Fibroblast of skin of back (primary cell): ENCODE measurements at places on chromosomes 6 and 20.

- peak; percentile 40 for DNase-seq
Observed at GRCh38 chr6:40948570-40948969, 90.5 kb downstream of the UNC5CL start.

DNA sequence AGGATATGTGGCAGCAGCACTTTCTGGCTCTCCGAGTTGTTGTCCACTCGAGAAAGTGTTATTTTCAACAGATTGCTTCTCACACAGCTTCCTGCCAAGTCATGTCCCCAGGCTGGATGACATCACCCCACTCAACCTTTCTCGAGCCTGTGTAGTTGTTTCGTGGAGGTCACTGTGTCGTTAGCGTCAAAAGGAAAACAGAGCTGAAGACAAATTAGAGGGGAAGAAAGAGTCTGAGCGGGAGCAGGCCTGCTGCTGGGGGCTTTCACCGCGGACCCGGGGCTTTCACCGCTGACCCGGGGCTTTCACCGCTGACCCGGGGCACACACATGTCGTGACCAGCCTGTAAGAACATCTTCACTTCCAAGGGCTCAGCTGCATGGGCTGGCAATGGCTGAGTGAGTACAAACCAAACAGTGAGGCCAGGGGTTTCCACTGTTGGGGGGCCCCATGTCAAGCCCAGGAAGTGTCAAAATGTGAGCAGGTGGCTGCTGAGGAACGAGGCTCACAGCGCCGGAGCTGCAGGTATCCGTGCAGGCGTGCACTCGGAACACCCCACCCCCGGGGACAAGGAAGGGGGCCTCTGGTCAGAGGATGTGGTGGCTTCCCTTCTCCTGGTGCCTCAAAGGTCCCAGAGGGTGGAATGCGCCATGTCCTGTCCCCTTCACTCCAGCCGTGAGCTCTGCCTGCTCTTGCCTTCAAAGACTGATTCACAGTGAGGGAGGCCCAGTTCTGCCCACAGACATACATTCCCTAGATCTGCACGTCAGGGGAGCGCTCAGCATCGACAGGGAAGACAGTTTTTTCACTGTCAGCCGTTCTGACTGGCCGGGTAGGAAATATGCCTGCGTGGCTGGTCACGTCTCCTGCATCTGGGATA lies 365.9 kb downstream of the TAF4 start:
- no peak for DNase-seq

DNA sequence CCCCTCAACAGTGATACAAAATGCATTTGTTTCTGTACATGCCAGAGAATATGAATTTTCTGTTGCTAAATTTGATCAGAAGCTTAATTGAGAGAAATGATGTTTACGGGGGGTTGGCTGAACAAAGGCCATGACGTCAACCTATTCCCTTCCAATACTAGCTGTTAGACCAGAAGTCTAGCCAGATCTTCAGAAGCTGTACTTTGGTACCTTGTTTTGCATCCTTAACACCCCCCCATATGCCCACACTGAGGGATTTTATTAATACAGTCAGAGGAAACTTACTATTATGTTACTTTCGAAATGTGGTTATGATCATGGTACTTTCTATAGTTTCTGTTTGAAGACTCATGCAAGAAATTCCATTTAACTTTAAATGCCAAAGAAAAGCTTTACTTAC lies 3.1 kb downstream of the NCOA7 start:
- no peak for DNase-seq

GRCh38 chr6:69936674-69937363 lies 70.5 kb downstream of the COL19A1 start:
- peak; percentile 46 for DNase-seq

DNA sequence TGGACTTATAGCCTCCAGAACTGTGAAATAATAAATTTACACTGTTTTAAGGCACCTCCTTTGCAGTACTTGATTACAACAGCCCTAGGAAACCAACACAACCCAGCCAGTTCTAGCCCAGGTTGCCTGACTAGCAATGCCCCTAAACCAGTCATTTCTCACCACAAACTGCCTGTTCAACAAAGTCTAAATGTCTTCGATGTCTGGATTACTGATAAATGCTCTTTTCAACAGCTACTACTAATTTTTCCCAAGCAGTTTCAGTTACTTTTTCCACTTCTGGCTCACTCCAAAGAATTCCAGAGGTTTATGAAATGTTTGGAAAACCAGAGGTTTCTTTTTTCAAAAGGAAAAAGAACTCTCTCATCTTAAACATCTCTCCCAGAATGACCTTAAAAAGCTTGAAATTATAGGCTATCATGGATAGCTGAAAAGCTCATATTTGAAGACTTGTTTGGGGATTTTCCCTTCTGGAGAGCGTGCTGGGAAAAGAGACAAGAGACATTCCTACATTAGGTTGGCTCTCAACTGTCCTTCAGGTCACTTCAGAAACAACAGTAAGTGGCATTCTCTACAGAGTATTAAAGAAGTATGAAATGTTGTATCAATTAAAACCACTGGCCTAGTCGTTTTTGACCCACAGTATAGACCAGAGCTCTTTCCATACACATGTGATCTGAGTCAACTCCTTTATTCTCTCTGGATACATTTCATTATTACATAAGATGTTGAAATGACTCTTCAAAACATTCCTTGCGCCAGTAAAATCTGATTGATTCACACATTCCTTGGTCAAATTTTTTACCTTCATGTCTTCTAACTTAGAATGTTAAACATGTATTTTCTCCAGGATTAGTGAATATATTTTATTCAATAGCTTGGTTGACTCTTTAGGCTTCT lies 265.9 kb downstream of the COL12A1 start:
- DNase-seq = peak; percentile 28

DNA sequence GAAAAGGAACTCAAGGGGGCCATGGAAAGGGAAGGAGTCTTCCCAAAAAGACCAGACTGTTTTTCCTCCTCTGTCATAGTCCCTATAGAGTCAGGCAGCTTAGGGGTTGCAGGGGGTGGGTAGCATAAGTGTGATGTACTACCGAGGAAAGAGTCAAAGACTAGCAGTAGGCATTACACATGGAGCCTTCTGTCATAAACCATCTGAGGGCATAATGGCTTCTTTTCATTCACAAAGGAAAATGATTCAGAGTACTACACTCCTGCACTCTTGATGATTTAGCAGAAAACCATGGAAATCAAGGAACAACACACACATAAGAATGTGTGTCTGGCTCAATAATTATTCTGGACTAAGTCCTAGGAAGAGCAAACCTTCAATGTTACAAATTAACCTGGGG lies 14.9 kb downstream of the PLN start:
- DNase-seq = peak; percentile 43

- DNase-seq = no peak
Observed at GRCh38 chr20:20685635-20686034, 26.8 kb downstream of the RALGAPA2 start.
